ENCODE measurements at places on chromosomes 16 and 17.

DNA sequence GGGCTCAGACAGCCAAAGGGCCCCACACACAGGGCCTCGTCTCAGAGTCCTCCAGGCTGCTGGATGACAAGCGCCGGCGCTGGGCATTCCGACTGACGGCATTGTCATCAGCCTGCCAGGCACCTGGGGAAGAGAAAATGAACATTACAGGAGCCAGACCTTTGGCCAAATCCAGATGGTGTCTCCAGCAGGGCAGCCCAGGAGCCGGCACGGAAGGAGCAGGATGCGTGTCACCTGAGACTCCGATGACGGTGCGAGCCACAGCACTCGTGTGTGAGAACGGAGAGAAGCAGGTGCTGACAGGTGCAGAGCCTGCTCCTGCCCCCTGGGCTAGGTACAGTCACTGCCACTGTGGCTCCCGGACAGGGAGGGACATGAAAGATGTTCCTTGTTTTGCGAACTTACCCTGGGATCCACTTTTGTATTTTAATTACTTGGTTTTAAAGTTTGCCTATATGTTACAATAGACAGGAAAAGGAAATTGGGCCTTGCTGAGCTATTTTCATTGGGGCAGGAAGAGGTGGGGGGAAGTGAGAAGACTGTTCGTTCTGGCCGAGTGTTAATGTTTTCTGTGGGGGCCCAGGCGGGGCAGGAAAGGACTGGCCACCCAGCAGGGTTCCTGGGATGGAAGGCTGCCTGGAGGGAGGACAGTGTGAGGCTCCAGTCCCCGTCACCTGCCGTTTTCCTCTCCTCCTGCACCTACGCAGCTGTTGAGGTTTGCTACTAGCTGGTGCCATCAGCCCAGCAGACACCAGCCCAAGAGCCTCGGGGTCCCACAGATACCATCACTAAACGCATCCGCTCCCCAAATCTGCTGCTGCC is 4.4 kb upstream of the FOXJ1 start:
- peak; percentile 34 for DNase-seq

GRCh38 chr16:27690608-27691007 is 140.7 kb downstream of the KATNIP start:
- no peak for DNase-seq

- DNase-seq: no peak
Measured at GRCh38 chr17:48553826-48554225, 8.9 kb upstream of the HOXB2 start.

DNA sequence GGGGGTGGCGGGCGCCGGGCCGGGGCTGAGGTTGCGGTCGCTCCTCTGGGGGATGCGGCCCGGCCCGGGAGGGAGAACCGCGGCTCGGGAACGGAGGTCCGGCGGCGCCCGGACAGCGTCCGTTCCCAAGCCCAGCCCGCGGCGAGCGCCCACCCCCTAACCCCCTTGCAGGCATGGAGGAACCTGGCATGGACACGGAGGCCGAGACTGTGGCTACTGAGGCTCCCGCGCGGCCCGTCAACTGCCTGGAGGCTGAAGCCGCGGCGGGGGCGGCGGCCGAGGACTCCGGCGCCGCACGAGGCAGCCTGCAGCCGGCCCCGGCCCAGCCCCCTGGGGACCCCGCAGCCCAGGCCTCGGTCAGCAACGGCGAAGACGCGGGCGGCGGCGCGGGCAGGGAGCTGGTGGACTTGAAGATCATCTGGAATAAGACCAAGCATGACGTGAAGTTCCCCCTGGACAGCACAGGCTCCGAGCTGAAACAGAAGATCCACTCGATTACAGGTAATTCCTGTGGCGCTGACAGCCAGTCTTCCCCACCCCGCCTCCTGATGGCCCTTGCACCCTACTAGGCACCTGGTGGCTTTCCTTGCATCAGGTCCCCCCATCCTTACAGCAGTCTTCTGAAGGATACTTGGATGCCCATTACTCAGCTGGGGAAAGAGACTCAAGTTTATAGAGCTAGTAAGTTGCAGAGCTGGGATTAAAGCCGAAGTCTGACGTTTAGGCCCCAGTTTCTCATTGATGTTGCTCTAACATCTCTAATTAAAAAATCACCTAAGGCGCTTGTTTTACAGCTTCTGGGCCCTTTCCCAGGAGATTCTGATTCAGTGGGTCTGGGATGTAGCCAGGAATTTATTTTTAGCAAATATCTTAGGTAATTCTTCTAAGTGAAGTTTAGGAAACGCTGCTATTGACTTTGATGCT is 514 bp downstream of the UBFD1 start:
- no peak for DNase-seq

DNA sequence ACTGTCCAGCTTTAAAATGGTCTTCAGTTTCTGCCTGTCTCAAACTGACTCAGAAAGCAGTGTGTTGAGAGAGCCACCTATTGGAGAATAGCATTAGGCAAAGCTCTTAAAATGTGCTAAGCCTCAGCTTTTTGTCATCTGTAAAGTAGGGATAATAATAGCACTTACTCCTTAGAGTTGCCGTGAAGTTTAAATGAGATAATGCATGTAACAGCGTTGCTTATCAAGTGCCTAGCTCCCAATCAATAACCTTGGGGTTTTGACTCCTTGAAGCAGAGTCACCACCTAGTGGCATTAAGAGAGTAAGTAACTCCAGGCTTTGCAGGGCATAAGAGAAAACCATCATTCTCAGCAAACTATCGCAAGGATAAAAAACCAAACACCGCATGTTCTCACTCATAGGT is 163.3 kb downstream of the HS3ST2 start:
- no peak for DNase-seq

GRCh38 chr17:17818088-17818526 is 18.7 kb downstream of the SREBF1 start:
- DNase-seq: no peak
